Hypothalamus (tissue), 51 donors: ENCODE measurements at places on chromosomes 13 and 19.

DNA sequence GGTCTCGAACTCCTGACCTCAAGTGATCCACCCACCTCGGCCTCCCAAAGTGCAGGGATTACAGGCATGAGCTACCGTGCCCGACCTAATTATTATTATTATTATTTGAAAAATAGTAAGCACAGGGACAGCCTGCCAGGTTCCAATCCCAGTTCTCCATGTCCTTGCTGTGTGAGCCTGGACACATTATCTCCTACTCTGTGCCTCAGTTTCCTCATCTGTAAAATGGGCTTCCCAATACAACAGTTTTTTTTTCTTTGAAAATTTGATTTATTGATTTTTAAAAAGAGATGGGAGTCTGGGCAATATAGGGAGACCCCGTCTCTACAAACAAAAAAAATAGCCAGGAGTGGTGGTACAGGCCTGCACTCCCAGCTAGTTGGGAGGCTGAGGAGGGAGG lies 3.3 kb downstream of the ZGLP1 start:
- no peak for DNase-seq

DNA sequence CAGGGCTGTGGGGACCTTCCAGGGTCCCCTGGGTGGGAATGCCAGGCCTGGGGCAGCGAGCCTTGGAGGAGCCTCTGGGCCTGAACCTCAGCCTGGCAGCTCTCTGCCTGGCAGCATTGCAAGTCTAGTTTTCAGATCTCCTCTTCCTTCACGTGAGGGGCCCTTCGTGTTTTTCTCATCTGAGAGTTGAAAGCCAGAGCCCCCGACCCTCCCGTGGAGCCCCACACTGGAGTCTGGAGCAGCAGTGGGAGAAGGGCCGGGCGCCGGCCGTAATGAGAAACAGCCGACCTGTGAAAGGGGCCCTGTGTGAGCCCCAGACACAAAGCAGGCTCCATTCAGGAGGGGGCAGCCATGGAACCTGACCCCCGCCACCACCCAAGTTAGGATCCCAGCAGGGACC lies 19.3 kb downstream of the TMED1 start:
- no peak for DNase-seq

DNA sequence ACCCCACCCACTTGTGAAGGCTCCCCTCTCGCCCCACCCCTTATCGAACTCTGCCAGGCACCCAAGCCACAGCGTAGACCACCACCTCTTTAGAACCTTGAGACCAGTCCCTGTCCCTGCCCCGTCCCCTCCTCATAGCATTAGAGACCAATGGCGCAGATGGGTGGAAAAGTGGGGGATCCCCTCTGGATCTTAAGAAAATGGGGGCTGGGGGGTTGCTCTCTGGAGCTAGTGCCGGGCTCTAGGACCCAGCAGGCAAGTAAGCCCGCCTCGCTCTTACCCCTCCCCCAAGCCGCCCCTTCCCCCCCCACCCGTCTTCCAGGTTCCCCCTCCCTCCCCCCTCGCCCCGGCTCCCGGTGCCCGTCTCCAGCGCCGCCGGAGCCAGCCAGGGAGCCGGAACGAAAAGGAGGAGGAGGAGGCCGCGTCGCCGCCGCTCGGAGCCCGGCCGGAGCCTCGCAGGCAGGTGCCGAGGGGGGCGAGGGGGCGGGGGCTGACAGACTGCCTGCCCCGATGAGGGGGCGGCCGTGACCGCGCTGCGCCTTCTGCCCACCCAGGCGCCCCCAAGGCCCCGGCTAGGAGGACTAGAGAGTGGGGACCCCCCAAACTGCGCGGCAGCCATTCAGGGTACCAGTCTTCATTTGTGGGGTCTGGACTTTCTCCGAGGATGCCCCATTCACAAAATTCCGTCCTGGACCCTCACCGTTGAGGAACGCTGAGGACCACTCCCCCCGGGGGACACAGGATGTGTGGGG lies at the start of gene SPRED3:
SPRED3 (plus strand) TSS at position 349 of the 752 bp plus-strand sequence. CDS start 1,606 bp downstream, outside the sequence.
- peak; percentile 58 for DNase-seq

DNA sequence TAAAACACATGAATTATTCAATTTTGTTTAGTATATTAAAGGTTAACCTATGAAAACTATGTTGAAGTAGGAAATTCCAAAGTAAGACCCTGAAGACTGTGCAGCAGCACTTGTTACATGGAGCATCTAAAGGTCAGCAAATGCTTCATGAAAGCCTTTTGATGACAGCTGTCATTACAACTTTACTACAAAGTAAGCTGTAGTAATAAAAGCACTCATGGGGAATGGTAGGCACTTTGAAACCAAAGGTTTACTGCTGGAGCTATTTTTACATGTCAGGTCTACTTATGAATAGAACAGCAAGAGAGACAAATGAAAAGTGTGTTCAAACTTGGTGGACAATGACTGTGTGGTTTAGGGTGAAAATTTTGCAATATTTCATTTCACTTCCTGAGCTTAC lies 672.5 kb upstream of the PCDH20 start:
- no peak for DNase-seq

DNA sequence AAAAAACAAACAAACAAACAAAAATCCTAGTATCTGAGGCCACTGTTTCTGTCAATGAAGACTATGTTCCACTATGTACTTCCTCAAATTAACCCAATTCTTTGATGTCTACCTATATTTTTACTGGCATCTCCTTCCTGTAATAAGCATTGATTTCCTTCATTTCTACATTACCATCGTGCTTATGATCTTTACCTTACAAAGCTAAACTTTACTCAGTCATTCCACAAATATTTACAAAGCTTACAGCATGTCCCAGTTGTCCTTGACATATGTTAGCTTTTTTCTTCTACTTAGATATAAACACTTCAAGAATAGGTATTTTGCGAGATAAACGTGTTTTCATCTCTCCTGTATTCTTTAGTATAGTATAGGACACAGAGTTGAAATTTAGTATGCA lies 1090.9 kb downstream of the PCDH9 start:
- no peak for DNase-seq

DNA sequence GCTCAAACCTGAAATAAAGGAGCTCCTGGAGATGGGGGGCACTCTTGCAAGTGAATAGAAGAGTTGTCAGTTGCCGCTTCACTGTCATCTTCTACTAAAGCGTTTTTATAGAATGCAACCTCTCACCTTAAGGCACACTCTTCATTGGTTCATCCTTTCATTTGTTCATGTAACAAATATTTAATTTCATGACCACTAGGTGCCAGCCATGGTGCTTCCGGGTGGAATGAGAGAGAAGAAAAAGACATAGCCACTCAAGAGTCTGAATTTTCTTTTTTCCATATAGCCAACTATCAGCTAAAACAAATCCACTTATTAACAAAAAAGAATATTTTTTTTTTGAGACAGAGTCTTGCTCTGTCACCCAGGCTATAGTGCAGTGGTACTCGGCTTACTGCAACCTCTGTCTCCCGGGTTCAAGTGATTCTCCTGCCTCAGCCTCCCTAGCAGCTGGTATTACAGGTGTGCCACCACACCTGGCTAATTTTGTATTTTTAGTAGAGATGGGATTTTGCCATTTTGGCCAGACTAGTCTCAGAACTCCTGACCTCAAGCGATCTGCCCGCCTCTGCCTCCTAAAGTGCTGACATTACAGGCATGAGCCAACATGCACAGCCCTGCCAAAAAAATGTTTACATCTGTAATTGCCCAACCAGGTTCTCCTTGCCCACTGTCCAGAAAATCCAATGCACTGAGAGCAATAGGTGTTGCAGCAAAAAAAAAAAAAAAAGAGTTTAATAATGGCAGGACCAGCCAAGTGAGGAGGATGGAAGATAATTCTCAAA lies 22.1 kb upstream of the SACS start:
- DNase-seq, result no peak

GRCh38 chr19:2385053-2385721 lies 25.1 kb downstream of the TMPRSS9 start:
- DNase-seq, result no peak

DNA sequence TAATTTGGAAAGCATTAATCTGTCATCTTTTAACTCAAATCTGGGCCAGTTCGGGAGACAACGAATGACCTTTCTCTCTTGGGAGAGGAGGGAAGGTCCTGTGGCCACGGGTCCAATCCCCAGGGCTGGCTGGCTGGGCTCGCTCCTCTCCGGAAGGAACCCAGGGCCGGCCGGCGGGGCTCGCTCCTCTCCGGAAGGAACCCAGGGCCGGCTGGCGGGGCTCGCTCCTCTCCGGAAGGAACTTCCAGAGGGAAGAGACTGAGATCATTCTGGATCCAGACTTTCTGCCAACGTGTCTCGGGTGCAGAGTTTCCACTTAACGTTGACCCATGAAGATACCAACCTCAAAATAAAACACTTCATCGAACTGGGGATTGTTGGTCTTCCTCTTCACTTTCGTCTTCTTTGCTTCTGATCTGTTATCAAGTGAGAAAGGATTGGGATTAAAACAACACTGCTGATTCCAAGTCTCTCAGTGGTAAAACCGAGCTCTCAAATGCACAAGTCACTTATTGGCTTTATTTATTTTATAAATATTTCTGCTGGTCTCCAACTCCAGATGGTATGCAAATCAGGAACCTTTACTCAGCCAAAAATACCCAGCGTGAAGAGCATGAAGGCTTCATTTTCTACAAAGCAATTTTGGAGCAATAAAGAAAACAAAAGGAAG lies 53.3 kb upstream of the C13orf46 start:
- no peak for DNase-seq

DNA sequence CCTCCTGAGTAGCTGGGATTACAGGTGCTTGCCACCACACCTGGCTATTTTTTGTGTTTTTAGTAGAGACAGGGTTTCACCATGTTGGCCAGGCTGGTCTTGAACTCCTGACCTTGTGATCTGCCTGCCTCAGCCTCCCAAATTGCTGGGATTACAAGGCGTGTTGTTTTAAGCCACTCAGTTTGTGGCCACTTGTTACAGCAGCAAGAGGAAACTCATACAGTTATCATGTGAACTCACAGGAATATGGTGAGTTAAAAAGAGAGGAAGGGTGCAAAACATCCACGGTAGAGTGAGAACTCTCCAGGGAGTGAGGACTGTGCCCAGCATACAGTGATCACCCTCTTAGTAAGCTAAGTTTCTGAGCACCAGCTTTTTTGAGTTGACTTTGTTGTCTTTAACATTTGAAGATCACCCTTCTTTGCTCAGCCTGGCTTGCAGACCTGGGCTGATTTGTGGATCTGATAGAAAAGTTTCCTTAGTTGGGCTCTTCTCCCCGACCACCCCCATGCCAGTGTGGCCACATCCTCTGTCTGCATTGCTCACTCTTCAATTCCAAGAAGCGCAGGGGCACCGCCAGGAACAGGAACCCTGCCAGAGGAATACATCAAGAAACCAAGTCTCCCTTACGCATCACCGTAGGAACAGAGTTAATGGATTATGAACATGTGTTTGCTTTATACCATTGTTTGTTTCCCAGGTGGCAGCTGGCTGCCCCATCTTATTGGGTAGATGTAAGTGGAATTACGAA lies 16.0 kb downstream of the ALOX5AP start:
- no peak for DNase-seq
